ENCODE measurements at places on chromosomes 3 and 15.

- DNase-seq: no peak
Measured at GRCh38 chr3:38404286-38404685, 49.4 kb upstream of the ACVR2B start.

- no peak for DNase-seq
Measured at GRCh38 chr3:172516318-172517214, 6.7 kb downstream of the TNFSF10 start.

DNA sequence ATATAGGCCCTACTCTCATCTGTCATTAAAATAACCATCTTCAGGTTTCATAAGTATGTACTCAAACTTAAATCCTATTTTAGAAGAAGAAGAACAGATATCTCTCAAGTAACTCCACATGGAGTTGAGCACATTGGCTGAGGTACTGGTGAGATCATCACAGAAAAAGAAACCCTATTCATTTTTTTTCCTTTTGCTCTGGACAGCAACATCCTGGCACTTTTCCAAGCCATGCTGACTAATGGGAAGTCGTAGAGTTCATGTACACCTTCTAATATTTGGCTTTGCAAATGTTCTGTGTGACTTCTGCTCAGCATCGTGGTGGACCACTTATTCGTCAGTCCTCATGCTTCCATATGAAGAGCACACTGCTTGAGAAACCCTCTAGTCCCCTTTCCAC, 336.0 kb upstream of the KCNH8 start:
- no peak for DNase-seq

GRCh38 chr15:73009066-73010056, 42.9 kb upstream of the NEO1 start:
- no peak for DNase-seq

DNA sequence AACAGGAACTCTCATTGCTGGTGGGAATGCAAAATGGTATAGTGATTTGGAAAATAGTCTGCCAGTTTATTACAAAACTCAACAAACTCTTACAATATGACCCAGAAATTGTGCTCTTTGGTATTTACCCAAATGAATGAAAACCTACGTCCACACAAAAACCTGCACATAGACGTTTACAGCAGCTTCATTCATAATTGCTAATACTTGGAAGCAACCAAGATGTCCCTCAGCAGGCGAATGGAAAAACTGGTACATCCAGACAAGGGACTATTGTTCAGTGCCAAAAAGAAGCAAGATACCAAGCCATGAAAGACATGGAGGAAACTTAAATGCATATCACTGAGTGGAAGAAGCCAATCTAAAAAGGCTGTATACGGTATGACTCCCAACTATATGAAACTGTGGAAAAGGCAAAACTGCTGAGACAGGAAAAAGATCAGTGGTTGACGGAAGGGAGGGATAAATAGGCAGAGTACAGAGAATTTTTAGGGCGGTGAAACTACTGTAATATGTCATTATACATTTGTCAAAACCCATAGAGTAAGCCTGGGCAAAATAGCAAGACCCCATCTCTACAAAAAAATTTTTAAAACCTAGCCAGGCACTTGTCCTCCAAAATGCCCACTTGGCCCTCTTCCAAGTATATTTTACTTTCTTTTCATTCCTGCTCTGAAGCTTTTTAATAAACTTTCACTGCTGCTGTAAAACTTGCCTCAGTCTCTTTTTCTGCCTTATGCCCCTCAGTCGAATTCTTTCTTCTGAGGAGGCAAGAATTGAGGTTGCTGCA, 4.9 kb upstream of the MKRN2OS start:
- no peak for DNase-seq

DNA sequence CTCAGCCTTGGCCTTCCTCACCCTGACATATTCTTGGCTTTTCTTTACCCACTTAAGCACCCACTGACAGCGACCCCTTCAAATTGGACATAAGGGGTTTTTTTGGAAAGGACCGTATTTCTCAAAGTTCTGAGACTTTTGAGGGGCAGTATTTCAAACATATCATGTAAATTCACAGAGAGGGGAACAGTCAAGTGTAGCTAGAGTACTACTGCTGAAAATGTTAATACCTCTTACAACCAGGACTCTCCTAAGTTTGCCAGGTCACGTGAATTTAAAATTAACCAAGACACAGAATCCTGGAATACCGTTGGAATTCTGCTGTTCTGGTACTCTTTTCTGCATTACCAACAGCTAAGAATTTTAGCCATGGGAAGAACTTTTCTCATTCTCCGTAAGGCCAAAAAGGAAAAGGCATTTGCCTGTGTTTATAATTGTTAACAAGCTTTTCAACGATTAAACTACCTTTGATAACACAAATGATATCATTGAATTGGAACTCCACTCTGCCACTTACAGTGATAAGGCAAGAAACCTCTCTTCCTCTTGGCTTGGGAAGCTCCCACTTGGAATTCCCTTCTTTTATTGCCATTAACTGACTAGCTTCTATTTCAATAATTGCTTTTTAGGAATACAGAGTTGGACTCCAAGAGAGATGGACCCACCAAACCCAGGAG, 597 bp upstream of the GBE1 start:
- DNase-seq: no peak

GRCh38 chr3:125147491-125147820, 65.1 kb downstream of the SLC12A8 start:
- no peak for DNase-seq

DNA sequence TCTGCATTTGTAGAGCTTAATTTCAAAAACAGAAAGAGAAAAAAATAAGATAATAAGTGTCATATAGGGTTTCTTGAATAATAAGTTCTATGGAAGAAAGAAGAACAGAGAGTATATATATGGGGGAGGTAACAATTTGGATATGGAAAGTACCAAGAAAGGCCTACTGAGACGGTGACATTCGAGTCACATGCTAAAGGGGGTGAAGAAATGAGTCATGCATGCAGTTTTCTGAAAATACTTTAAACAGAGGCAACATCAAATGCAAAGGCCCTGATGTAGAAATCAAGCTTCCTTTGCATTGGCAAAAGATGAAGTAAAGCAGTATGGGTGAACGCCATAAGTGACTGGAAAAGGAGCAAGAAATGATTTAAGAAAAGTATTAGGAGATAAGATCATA, 371.6 kb upstream of the ZNF385D start:
- no peak for DNase-seq

DNA sequence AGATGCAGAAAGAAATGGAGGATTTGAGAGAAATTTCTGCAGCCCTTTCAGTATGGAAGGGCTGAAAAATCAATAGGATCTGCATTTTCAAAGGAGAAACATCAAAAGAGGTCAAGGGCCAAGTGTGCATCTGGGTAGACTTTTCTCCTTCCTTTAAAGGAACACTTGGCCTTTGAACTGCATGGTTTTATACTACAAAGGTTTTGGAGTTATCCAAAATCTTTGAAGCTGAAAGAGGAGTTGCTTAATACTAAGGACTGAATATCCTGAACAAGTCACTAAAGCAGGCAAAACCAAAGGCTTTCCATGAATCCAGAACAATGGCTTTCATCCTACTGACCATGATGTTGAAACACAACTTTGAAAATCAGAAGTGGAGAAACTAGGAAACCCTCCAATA, 553.7 kb upstream of the LMCD1 start:
- no peak for DNase-seq

DNA sequence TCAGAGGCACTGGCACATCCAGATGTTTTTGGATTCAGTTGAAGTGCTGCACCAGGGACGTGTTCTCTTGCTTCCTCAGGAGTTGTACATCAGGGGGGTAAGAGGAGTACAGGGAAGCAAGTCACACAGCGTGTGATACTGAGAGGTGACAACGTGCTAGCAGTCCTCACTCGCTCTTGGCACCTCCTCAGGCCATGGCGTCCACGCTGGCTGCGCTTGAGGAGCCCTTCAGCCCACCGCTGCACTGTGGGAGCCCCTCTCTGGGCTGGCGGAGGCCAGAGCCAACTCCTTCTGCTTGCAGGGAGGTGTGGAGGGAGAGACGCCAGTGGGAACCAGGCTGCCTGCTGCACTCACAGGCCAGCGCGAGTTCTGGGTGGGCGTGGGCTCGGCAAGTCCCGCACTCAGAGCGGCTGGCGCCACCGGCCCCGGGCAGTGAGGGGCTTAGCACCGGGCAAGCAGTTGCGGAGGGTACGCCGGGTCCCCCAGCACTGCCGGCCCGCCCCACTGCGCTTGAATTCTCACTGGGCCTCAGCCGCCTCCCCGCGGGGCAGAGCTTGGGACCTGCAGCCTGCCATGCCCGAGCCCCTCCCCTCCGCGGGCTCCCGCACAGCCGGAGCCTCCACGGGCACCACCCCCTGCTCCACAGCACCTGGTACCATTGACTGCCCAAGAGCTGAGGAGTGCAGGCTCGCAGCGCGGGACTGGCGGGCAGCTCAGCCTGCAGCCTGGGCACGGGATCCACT, 64.5 kb downstream of the PLD1 start:
- DNase-seq: no peak

DNA sequence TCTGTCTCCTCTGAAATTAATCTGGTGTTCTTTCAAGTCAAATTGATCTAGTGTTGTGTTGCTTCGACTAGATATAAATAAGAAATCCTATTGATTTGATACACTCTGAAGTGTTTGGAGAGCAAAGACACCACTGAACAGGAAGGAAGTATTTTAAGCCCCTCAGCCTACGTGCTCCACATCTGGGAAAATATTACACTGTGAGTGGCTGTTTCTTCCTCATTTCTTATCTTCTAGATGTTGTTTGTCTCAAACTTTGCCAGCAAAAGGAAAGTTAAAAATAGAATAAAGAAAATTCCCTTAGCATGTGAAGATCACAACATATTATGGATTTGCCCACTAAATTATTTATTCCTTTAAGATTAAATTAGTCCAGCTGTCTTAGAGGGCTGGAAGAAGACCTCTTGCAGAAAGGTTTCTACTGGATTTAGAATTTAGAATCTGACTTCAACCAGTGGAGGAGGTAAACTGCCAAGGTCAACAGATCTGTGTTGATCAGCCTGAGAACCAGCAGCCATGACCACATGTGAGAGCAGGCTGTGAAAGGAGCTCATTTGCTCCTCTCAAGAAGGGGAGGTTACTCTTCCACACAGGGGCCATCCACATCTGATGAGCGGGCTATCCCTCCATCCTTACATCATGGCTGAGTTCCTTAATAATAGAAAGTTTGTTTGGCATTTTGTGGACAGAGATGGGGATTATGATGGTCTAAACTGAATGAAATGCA, 46.3 kb upstream of the ACKR4 start:
- DNase-seq: no peak

- DNase-seq: no peak
Measured at GRCh38 chr3:68893600-68894239, 38.6 kb downstream of the TAFA4 start.

GRCh38 chr3:154642145-154642544, 212.2 kb upstream of the GPR149 start:
- no peak for DNase-seq

DNA sequence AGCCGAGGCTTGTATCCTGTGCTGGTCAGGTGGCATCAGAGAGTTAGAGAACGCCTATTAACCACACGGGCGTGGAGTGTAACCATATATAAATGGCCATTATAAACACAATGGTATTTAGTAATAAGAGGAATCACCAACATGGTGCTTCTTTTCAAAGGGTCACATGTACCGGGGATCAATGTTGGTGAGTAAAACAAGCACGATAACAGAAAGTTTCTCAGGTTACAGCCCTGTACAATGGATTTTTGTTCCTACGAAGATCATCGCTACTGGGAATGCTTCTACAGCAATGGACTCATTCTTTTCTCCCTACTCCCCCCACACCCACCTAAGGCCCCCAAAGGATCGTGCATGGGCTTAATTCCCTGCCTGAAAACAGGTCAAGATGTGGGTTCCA, 42.5 kb downstream of the MEIS2 start:
- DNase-seq: no peak

DNA sequence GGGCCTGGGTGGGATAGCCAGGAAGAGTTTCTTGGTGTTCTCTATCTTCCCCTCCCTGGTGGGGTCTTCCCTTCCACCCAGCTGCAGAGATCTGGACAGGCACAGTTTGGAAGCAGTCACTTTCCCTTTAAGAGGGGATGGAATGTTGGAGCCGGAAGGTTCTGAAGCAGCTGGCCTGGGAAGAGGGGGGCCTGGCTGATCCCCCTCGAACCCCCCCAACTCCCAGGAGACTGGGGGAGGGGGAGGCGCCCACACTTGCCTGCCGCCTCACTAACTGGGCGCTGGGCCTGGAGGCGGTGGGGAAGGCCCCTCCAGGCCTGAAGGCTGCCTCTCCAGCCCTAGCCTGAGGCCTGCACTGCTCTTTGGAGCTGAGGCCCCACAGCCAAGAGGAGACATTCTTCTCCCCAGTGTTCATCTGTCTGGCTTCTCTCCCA, 1.4 kb downstream of the DVL3 start:
- peak; percentile 67 for DNase-seq

- no peak for DNase-seq
Measured at GRCh38 chr3:12686096-12686495, 22.2 kb upstream of the RAF1 start.

DNA sequence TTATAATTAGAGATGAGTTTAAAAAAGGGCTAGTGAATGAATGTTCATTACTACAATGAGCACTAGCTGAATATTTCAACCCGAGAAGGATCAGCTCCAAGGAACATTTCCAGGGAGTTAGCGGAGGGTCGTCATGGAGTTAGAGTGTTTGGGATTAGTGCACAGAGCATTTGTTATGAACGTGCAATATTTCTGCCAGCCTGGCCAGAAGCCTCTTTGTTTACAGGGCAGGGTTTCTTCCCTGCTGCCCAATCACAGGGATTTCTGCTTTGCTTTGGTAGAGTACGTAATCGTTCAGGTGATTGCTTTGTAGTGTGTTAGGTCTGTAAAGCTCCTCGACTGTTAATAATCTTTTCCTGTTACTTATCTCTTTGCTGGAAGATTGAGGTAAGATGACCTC, 5.9 kb downstream of the CGNL1 start:
- DNase-seq: no peak

DNA sequence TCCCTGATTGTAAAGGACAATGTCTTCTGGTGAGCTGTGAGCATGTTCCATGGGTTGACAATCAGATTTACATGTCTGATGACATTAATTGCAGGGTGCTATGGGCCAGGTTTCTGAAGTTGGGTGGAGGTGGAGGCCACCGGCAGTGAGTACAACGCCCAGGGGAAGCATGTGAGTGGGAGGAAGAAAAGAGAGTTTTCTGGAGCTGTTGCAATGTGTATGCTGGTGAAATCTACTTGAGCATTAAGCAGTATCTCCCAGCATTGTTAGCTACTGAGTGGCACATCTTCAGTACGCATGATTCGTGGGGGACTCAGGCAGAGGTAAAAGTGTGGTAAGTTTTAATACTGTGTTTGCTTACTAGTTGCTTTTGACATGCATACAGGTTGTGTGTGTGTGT, 26.6 kb downstream of the TMEM45A start:
- DNase-seq: no peak

DNA sequence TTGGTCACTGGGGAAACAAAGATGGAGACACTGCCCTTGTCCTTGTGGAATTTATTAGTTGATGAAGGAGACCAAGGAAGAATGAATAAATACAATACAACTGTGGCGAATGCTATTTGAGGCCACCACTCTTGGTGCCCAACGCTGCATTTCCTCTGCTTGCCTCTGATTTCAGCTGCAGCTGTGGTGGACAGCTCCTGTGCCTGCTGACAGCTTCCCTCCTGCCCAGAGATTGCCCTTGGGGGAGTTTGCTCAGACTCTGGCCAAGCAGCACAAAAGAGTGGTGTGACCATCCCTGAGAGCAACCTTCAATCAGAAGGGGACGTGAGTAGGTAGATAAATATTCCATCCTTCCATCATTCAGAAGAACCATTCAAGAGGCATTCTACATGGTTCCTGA, 64.6 kb upstream of the FHIT start:
- no peak for DNase-seq

GRCh38 chr15:98866511-98866910, 141.1 kb downstream of the PGPEP1L start:
- DNase-seq: no peak

Data from right kidney (tissue), 9 donors.